Urinary bladder (tissue), 4 donors: ENCODE measurements at places on chromosomes 11 and 22. TPM values are rescaled to one million over a fixed set of nuclear protein-coding genes. Genes with fewer than 3 reads are reported as not detected.

PEX16 gene
- total RNA-seq = 10.5 TPM

DNA sequence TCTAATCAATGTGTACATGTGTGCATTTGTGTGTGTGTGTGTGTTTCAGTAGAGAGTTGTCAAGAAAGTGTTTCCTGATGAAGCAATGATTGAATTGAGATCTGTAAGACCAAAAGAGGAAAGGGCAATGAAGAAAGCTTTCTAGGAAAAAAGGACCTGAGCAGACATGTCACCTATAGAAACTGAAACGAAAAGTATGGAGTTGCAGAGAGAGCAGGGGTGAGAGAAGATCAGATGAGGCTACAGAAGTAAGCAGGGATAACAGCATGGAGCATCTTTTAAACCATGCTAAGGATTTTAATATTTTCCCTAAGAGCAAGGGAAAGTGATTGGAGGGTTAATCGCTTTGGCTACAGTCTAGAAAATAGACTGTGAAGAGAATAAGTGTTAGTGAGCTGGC, 1459.4 kb upstream of the TENM4 start:
- DNase-seq = no peak

MAJIN gene
- total RNA-seq = not detected

UBQLN3 gene
- total RNA-seq = 0.58 TPM

DNA sequence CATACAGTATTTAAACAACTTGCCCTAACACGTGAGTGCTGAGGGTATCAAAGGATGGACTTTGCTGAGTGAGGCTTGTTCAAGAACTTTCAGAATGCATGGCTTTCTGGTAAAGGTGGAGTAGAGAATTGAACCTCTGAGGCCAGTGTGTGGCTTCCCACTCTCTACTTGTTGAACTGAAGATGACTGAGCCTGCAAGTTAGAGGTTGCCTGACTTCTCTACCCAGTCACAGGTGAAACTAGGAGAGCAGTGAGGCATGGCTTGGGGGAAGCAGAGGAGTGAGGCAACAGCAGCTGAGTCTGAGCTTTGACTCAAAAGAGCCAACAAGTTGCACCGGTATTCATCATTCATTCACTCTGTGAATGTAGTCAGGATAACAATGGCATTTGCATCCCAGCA, 256.4 kb upstream of the SESN3 start:
- no peak for DNase-seq

CREB3L1 gene
- 44.3 TPM for total RNA-seq

GPHA2 gene
- not detected for total RNA-seq

ENTHD1 gene
- total RNA-seq = not detected

APOA5 gene
- not detected for total RNA-seq

GRCh38 chr11:63866211-63866610, 27.3 kb downstream of the MARK2 start:
- no peak for DNase-seq

GLB1L2 gene
- total RNA-seq = 1.5 TPM

DNA sequence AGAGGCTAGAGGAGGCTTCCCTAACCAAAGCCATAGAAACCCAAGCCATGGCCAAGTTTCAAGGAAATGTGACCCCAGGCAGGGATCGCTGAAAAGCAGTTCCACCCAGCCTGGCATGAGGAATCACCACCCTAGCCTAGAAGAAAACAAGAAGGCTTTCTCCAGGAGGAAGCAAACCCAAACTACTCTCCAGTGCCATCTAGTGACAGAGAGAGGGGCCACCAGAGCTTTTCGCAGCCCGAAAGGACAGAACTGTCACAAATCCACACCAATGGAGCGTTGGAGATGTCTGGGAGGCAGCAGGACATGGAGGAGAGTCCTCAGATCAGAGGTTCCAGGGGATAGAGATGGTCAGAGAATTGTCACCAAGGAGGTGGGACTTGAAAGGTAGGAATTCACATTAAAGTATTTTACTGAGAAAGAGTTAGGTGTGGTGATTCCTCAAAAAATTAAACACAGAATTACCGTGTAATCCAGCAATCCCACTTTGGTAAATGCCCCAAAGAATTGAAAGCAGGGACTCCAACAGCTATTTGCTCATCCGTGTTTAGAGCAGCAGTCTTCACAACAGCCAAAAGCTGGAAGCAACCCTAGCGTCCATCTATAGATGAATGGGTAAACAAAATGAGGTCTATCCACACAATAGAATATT, 67.3 kb upstream of the NUP50 start:
- peak; percentile 33 for DNase-seq

CNIH2 gene
- 1.1 TPM for total RNA-seq

CALCA gene
- total RNA-seq = not detected

DNA sequence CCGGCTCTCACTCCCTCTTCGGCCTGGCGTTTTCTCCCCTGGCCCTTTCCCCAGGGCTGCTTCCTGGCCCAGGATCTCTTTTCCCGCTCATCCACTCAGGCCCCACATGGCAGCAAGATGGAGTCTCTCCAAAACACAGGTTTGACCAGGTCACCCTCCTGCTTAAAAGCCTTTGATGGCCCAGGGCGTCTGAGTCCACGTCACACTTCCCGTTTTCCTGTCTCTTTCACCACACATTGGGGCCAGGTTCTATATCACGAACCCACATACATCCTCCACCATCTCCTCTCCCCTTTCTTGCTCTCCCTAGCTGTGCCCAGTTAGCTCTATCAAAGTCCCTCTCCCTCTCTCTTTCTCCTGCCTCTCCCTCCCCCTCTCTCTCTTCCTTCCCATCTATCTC, 7.8 kb upstream of the LRRC32 start:
- no peak for DNase-seq

TTC28 gene
- total RNA-seq = 81.9 TPM

DNA sequence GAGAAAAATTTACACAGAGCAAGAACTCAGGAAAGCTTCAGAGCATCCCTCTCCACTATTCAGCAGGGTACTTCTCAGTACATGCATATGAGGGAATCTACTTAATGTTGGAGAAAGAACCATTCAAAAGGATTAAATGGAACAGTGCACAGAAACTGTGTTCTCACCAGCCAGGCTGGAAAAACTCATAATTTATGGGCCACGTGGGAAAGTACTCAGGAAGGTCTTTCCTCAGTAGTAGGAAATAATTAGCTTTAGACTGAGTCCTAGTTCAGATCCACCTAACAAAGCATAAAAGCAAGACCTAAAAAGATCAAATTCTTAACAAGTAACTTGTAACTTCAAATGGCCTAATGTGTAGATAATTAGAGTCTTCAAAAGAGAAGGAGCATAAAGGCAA, 134.0 kb downstream of the FAM76B start:
- DNase-seq = no peak

- DNase-seq = no peak
Measured at GRCh38 chr11:88644724-88645123, 307.2 kb upstream of the CTSC start.

DNA sequence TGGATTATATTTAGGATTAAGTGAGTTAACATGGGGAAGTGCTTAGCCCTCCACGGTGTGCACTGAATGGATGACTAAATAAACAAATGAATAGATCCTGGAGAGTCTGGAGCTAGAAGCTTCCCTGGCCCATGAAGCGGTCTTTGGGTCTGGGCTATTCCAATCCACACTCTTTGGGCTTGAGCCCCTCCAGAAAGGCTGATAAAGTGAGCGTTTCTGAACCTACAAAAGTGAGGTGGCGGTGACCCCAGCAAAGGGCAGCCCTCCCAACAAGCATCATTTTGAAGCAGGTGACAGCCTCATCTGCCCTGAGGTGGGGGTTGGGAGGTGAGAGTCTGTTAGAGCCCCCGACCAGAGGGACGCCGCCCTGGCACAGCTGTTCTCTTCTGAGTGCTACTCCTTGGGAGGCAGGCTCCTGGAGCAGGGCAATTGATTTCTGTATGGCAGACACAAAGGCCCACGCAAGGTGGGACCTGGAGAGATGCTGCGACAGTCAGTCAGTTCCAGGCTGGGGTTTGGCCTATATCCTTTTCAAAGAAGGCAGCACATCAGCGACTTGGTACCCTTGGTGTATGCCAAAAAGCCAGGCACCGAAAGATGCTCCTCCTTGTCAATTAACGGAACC, 157.8 kb downstream of the CACNA1I start:
- DNase-seq = no peak

DNA sequence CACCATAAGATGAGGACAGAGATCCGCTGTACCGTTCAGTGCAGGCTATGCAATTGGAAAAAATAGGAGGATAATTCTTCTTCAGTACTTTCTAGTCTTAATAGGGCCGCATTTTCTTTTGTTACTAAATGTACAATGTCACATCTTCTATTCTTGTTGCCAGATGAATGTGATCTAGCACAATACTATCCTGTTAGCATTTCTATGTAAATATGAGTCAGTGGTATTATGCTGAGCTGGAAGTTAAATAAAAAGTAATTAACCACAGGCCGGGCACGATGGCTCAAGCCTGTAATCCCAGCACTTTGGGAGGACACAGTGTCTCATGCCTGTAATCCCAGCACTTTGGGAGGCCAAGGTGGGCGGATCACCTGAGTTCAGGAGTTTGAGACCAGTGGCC, 24.4 kb upstream of the BIRC3 start:
- DNase-seq = no peak

TSPO gene
- 57.6 TPM for total RNA-seq

KCNQ1OT1 gene
- total RNA-seq = 24.7 TPM

GRCh38 chr22:27494785-27495184, 306.8 kb downstream of the MN1 start:
- no peak for DNase-seq

C22orf23 gene
- 0.26 TPM for total RNA-seq

GRCh38 chr11:61675826-61676225, 4.4 kb upstream of the DAGLA start:
- no peak for DNase-seq

ISX gene
- not detected for total RNA-seq

- no peak for DNase-seq
Measured at GRCh38 chr22:28955817-28956216, 72.4 kb downstream of the ZNRF3 start.

GRCh38 chr22:22810018-22810427, 77.6 kb upstream of the IGLL5 start:
- DNase-seq = no peak

DNA sequence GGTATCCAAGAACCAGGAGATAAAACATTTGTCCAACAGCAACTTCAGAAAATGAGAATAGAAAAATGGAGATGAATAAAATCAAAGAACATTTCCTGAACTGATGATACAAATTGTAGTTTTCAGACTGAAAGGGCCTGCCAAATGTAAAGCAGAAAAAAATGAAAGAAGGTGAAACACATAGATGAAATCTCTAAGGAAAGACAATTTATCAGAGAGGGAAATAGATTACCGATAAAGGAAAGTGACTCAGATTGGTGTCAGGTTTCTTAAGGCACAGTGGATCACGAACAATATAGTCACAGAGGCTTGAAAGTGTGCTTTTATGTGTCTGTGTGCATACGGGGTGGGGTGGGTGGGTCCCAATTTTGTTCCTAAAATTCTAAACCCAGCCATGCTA, 4.1 kb upstream of the STT3A start:
- no peak for DNase-seq

PRG2 gene
- total RNA-seq = 0.42 TPM

- DNase-seq = no peak
Measured at GRCh38 chr11:119179983-119180382, 5.3 kb upstream of the NHERF4 start.

DNA sequence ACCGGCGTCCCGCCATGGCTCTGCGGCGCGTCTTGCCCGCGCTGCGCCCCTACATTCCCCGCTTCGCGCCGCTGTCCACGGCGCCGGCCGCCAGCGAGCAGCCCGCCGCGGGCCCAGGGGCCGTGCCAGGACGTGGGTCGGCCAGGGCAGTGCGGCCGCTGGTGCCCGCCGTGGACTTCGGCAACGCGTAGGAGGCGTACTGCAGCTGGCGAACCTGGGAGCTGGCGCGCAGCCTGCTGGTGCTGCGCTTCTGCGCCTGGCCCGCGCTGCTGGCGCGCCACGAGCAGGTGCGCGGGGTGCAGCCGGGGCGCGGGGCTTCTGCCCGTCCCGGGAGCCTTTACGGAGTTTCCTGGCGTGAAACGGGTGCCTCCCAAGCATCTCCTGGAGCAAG, 20.1 kb downstream of the DGCR6L start:
- DNase-seq = no peak

DNA sequence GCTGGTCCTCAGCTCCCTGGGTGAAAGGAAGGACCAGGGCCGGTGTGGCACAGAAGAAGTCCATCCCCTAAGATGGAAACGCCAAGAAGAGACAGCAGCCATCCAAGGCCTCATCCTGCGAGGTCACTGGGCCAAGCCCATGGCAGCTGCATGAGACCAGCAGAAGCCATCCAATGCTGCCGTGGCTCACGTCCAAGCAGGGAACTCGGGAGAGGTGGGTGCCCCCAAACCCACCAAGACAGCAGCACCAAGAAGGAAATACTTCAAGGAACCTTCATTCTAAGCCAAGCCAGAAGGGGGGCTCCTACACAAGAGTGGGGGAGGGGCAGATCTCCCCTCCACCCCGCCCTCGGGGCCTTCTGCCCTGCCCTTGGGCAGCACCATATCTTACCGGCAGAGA, 49.6 kb downstream of the IGSF9B start:
- no peak for DNase-seq

DNA sequence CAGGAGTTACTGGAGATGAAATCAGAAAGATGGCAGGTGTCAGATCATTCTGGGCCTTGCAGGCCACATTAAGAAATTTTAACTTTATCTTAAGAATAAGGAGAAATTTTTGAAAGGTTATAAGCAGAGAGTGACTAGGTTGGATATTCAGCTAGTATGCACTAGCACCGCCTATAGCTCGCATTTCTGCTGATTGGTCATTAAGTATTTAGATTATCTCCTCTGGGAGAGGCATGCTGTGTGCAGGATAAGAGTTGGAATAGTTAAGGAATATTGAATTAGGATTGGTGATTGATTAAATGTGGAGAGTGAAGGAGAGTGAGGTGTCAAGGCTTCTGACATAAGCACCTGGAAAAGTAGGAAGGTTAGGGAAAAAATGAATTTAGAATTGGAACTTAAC, 100.6 kb downstream of the STIM1 start:
- DNase-seq = no peak

DMC1 gene
- total RNA-seq = 6.9 TPM

- peak; percentile 88 for DNase-seq
Measured at GRCh38 chr11:126480410-126481302, 125.2 kb downstream of the ST3GAL4 start.

CHRDL2 gene
- total RNA-seq = 0.69 TPM

DNA sequence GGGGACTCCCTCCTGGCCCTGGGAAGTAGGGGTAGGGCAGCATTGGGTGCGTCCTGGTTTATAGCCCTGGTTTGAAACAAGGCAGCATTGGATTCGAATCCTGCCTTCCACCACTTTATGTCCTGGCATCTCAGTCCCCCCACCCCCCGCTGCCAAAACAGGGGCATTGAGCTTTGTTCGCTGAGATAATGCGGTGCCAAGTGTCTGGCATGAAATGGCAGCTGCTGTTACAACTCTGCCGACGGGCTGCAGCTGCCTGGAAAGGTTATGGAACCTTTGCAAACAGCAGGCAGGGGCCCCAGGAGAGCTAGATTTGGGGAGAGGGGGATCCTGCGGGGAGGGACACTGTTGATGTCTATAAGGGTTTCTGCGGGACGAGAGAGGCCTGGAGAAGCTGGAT, 1.9 kb downstream of the TST start:
- DNase-seq = no peak

DNA sequence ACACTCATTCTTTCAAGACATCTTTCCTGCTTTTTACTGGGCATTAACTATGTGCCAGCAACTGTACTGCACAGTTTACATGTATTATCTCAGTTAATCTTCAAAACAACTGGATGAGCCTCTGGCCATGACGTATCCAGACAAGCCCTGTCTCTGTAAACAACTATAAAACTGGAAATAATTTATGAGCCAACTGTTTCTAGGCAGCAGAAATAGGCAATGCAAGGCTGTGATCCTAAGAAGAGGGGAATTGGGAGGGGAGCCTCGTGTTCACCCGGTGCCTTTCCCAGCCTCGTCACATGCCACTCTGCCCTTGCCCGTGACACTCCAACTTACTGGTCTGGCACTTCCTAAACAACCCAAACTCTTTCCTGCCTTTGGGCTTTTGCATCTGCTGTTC, 82.8 kb downstream of the FBXO7 start:
- no peak for DNase-seq
